ENCODE measurements at places on chromosomes 7 and 10.
A peak's percentile ranks its signal among the peaks of the same experiment; 100 is the strongest.

- DNase-seq, result no peak
Observed at GRCh38 chr7:101567230-101567629, 61.9 kb downstream of the MYL10 start.

DNA sequence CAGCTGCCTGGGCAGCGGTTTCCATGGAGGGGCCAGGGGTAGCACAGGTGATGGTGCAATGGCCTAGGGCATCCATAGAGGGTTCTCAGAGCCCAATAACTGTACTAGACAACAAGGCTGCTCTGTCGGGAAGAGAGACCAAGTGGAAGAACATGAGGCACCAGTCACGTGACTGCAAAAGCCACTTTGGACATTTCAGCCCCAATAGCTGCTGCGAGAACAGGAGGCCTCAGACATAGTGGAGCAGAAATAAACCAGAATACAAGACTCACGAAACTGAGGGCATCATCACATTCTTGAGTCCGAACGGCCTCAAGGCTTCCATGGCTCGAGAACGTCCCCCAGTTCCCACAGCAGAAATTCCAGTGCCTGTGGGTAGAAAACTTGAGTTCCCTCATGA, 32.3 kb upstream of the FIS1 start:
- DNase-seq, result no peak

- no peak for DNase-seq
Observed at GRCh38 chr7:141686670-141687069, 15.3 kb downstream of the DENND11 start.

DNA sequence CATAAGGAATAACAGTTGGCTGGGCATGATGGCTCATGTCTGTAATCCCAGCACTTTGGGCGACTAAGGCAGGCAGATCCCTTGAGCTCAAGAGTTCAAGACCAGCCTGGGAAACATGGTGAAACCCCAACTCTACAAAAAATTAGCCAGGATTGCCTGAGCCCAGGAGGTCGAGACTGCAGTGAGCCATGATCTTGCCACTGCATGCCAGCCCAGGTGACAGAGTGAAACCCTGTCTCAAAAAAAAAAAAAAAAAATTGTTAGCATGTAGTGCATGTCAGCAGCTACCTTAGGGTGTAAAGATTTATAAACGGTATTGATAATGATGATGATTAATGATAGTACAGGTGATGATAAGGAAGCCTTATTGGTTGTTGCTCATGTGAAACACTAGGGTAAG, 331.2 kb upstream of the FZD1 start:
- DNase-seq, result no peak

DNA sequence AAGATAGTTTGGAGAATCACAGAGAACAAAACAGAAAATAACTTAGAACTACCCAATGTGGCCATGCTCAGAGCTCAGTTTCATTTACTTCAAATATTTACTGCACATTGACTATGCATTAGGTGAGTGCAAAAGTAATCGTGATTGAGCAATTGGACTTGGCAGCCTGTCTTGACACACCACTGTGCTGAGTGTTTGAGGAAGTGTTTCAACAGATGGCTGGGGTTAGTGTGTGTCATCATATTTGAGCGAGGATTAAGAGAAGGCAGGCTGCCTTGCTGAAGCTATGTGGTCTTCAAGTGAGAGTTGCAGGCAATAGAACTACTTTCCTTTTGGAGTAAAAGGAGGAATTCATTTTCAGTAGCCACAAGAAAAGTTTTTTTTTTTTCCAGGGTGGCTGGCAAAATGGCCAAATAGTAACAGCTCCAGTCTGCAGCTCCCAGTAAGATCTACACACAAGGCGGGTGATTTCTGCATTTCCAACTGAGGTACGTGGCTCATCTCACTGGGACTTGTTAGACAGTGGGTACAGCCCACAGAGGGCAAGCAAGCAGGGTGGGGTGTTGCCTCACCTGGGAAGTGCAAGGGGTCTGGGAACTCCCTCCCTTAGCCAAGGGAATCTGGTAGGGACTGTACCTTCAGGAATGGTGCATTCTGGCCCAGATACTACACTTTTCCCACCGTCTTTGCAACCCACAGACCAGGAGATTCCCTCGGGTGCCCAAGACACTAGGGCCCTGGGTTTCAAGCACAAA, 37.6 kb downstream of the AKR1C4 start:
- peak; percentile 77 for DNase-seq

DNA sequence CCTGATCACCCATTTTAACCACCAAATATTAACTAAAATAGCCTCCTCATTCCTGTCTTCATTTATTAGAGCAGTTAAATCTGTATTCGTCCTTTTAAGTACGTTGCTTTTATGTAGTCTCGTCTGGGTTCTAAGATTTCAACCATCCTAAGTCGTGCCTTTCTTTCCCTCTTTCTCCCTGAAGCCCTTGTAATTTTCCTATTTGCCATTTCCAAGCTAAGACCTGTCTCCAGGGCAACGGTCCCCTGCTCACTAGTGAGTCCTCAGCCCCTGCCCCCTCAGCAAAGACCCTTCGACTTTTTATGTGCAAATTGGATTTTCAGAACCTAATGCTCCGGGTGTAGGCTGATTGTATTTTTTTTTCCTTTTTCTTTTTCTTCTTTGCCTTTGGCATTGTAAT, 16.1 kb upstream of the MEST start:
- DNase-seq, result no peak

DNA sequence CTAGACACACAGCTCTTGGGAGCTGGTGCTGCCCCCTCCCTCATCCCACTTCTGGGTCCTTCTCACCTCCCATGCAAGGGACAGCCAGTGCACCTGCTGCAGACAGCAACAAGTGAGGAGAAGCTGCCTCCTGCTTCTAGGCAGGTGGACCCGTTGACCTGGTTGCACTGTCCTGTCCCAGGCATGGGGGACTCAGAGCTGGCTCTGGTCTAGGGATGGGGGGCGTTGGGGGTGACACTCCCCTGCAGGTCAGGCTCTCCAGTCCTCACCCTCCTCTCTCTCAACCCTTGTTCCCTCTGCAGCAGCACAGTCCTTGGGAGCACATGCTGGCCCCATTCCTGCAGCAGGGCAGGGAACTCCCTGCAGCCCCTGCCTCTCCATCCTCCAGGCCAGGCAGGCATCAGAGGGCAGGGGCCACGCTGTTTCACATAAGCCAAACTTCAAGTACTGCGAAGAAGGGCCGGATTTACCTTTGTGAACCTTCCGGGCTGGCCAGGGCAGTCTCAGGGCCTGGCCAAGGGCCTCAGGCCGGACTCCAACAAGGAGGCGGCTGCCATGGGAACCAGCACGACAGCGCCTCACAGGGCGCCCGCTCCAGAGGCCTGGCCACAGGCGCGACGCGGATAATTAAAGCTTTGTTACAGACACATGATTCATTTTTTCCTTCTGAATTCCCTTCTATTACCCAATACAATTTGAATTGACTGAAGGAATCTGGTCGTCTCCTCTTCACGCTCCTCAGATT, 48.5 kb downstream of the RASGEF1A start:
- DNase-seq, result no peak

DNA sequence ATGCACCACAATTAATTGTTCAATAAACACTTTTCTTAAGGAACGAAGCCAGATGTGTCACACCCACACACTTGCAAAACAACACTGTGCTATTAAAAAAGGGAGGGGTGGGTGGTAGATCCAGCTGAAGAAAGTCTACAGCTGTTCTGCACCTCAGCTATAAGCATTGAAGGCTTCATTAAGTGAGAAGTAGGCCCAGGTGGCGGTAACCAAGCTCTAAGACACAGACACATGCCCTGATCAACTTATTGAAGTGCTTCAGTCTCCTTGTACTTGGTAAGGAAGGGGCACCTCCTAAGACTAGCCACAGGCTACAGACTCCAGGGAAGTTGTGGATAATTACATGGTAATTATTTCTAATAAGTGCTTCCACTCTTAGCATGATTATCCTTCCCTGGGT, 4.5 kb upstream of the CPVL start:
- no peak for DNase-seq

DNA sequence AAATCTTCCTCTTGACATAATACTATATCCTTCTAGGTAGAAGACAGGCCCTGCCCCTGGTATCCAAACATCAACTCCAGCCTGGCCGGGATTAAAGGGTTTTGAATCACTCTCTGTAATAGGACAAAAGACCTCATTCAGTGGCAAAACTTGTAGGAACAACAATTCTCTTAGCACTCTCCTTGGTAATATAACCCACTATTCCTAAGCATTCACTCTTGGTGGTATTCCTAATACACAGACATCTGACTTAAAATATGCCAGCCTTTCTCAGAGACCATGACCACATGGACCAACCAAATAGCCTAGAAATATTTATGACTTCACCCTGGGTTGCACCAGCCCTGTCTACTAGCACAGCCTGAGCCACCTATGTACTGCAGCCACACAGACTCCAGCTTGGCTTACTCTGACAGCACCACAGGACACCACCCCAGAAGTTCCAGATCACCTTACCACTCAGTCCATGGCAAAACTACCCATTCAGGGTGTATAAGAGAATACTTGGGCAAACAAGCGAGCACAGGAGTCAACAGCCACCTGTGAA, 244.9 kb upstream of the NEBL start:
- no peak for DNase-seq

- DNase-seq, result no peak
Observed at GRCh38 chr10:38112159-38112558, 18.0 kb downstream of the ZNF37A start.

- DNase-seq, result peak; percentile 60
Observed at GRCh38 chr10:89100680-89101079, 106.4 kb downstream of the CH25H start.

DNA sequence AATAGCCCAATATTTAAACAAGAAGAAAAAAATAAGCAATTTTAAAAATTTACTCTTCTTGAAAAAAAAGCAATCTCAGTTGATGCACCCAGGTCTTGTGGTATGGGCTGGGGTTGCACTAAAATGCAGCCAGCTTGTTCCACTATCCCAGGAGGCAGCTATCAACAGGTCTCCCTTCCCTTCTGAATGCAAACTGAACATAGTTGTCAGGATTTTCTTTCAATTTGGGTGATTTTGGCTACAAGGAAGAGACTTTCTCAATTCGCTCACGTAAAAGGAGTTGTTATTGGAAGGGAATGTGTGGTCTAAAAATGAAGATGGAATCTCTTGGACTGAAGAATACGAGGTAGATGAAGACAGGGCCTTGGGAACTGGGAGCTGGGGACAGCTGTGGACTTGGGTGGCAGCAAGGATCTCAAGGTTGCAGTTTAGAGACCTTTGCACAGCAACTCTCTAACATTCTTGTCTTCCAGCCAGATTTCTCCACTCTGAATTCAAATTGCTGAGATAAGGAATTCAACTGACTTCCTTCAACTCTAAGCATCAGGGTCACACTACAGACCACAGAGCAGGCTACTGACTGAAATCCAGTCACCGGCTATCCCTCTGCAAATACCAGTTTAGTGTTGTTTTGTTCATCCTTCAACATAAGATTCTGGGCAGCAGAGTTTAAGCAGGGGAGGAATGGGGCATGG, 3.1 kb upstream of the TMEM26 start:
- no peak for DNase-seq

GRCh38 chr7:17234398-17235031, 63.9 kb upstream of the AHR start:
- DNase-seq, result peak; percentile 99

GRCh38 chr10:120599200-120599724, 142.2 kb downstream of the PLPP4 start:
- no peak for DNase-seq

GRCh38 chr7:111137296-111138192, 46.6 kb downstream of the LRRN3 start:
- peak; percentile 54 for DNase-seq

DNA sequence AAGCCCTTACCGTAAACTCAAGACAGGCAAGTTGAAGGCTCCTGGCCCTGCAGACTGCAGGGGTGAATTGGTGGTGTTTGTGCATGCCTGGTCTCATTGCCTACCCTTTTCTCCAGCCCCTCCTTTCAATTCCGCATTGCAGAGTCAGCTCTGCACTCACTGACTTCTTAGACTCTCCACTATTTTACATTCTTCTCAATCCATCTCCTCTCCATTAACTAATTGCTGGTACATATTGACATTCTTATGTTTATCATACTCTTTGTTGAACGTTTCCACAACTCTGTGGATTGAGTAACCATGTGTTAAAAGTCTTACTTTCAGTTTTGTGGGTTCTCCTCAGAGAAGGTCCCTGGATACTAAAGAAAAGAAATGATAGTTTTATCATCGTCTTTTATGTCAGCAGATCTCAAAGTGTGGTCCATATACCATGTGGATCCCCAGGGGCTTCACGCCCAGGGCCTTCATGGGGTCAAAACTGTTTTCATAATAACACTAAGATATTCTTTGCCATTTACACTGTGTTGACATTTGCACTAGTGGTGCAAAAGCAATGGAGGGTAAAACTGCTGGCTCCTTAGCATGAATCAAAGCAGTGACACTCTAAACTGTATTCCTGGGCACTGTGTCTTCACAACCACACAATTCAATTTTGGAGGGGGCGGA, 135.4 kb upstream of the FZD1 start:
- DNase-seq, result no peak

GRCh38 chr7:38309555-38309954, 36.1 kb upstream of the TARP start:
- DNase-seq, result no peak

DNA sequence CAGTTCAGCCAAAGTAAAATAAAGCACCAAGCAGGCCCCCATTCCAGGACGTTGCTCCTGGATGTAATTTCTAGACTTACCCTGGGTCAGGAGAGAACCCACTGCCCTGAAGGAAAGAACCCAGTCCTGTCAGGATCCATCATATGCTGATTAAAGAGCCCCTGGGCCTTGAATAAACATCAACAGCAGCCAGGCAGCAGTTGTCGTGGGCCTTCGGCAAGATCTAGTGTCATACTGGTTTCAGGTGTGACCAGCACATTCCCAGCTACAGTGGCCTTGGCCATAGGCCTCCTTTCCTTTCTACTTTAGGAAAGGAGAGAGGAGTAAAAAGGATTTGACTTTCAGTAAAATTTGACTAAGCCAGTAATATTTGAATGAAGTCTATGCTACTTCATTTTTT, 289.1 kb upstream of the CACNA2D1 start:
- DNase-seq, result no peak

- no peak for DNase-seq
Observed at GRCh38 chr10:59793919-59794318, 40.7 kb upstream of the MRLN start.

GRCh38 chr7:128231021-128231420, 10.1 kb upstream of the LEP start:
- DNase-seq, result no peak

DNA sequence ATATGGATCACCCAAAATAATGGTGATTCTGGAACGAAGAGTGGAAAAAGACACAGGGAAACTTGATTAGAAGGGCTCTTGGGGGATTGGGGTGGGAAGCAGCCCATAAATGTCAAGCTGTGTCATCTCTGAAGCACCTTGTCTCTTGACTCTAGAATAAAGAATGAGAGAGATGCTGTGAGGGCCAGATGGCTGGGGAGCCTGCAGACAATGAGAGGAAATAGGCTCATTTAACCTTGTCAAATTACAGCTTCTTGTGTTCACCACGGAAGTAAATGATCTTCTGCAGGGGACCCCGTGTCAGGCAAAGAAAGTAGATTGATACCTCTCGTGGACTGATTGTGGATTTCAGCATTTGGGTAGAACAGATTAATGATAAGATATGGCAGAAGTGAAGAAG, 159.3 kb downstream of the ST7 start:
- no peak for DNase-seq

GRCh38 chr7:81161451-81162075, 242.7 kb upstream of the SEMA3C start:
- peak; percentile 88 for DNase-seq

Measured in ELR (cell line).